ENCODE measurements at places on chromosomes 7 and 10.

GRCh38 chr7:140696680-140697446 lies at the start of gene NDUFB2:
Gene NDUFB2 (plus strand): TSS chr7:140696708. CDS start chr7:140696745, 37 bp downstream.
- DNase-seq: peak; percentile 96

GRCh38 chr7:158344706-158345300 lies 242.8 kb downstream of the PTPRN2 start:
- DNase-seq: no peak

GRCh38 chr10:66349726-66350125 lies 576.1 kb upstream of the LRRTM3 start:
- no peak for DNase-seq

GRCh38 chr10:115432188-115432819 lies 339.1 kb downstream of the ATRNL1 start:
- DNase-seq: no peak

GRCh38 chr7:121002757-121003200 lies 14.3 kb downstream of the CPED1 start:
- DNase-seq: peak; percentile 72

GRCh38 chr7:69962186-69963065 lies 364.2 kb downstream of the AUTS2 start:
- DNase-seq: no peak

GRCh38 chr10:42755028-42755451 lies 27.6 kb upstream of the BMS1 start:
- DNase-seq: no peak

- DNase-seq: no peak
Observed at GRCh38 chr10:97503406-97503805, 4.7 kb downstream of the UBTD1 start.

DNA sequence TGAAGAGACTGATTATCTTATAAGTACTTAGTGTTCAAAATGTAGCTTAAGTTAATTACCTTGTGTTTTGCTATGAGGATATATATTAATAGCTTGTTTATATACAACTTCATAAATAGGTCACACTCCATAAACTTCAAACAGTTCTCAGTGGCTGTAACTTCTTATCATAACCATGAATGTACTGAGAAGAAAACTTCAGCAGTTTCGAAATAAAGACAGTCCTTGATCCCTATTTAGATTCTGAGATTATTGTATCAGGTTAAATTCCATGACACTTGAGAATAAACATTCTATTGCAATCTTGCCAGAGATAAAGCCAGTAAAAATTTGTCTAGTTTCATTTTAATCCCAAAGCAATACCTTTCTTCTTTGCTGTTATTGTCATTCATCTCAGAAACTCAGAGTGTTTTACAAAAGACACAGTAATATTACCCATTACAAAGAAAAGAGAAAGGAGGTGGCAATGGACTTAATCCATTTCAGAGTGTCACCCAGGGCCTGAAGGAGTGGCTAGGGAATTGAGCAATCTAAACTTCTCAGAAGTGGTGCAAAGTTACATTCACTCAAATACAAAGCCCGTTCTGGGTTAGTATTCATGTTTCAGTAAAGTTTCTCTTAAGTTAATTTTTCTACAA lies 403.6 kb downstream of the SEMA3D start:
- DNase-seq: no peak

DNA sequence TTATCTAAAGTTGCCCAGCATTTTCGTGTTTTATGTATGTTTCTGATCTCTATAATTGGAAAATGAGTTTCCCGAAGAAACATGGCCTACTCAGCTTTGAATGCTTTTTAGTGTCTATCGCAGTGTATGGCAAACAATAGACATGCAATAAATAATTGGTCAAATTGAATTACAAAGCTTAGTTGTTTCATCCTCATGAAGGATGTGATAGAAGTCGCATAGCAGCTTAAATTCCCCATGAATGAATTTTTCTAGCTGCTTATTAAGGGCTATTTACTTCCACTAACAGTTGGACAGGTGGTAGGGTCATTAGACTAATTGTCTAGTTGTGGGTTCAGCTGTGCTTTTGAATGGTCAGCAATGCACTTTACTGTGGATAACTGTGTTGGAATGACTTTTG lies 467.3 kb upstream of the MBL2 start:
- no peak for DNase-seq

GRCh38 chr7:98713165-98713810 lies 96.2 kb downstream of the NPTX2 start:
- no peak for DNase-seq

GRCh38 chr7:129494041-129494440 lies 8.3 kb upstream of the SMKR1 start:
- peak; percentile 40 for DNase-seq

DNA sequence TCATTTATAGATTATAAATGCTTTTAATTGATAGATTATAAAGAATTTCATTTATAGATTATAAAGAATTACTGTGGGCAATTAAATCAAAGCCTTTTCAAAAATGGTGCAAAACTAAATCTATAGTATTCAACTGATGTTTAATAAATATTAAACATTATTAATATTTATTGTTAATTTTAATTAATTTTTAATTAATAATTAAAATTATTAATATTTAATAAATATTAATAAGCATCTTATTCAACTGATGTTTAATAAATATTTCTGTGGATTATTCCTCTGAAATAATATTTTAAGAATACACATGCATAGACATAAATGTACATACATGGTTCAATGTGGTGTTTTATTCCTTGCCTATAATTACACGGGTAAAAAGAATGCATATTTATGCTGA lies 346.8 kb downstream of the PCDH15 start:
- no peak for DNase-seq

DNA sequence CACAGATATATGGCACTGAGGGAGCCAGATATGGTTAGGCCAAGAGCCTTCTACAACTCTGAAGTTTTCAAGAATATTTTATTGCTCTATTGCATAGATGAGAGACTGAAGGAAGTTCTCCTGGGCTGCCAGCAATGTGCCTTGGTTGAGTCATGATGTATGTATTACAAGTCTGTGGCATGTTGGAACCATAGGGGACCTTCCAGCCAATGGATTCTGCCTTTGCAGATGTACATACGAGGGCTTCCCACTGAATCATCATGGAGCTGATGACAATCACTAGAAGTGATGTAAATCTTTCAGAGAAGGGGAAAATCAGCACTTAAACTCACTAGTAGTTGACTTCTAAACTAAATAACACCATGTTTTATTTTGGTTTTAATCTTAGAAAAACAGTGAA lies 419.5 kb downstream of the PHTF2 start:
- DNase-seq: no peak

GRCh38 chr7:33685981-33686683 lies 219.2 kb upstream of the BMPER start:
- DNase-seq: no peak

DNA sequence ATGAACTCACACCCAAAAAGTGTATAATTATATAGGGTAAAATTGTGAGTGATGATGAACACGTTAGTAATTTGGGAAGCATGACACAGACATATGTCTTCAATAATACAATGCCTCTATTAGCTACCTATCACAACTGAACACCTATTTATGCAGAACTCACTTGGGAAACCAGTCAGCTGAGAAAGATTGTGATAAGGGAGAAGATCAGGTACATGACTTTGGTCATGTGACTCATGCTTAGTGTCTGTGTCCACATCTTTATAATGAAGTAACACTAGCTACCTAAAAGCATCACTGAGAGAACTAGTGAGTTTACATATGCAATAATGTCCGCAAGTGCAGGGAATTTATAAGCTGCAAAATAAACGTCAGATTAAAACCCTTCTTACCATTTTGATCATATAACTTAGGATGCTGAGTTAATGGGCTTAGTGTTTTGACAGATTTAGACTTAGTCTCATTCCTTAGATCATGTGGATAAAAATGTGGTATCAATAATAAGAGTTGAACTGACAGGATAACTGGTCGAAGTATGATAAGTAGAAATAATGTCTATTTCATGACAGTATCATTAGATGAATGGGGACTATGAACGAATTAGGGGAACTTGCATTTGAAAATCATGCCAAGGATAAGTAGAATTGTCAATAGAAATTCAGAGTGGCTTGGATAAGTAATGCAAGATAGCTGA lies 11.6 kb downstream of the VWDE start:
- no peak for DNase-seq

GRCh38 chr10:128542659-128543058 lies 416.4 kb upstream of the MKI67 start:
- no peak for DNase-seq

- no peak for DNase-seq
Observed at GRCh38 chr7:84506151-84506550, 311.6 kb upstream of the SEMA3A start.

- no peak for DNase-seq
Observed at GRCh38 chr7:139915268-139915863, 86.3 kb downstream of the TBXAS1 start.

GRCh38 chr10:26448706-26449435 lies 10.7 kb downstream of the APBB1IP start:
- no peak for DNase-seq

DNA sequence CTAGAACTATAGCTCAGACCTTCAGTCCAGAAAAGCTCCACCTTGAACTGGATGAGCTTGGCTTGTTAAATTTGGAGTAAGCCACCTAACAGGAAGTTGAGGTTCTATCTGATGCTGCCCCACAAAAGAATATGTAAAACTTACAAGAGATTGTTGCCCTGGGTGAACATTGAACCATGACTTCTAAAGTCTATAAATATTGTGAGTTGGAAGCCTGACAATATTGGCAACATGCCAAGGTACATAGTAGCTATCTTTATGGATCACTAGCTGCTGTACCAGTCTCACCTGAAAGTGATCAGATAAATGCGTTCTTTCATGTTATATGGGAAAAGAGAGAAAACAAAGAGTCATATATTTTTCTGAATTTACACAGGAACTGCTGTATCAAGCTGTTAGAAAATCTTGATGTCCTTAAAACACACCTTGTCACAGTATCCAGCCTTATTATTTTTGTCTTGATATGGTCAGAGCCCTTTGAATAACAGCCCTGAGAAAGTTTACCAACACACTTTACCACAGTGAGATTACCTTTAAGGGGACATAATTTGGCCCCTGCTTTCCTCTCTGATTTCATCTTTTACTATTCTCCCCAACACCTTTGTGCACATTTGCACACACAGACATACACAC lies 92.0 kb downstream of the LSMEM1 start:
- no peak for DNase-seq

- DNase-seq: no peak
Observed at GRCh38 chr10:110511734-110512449, 14.2 kb downstream of the DUSP5 start.

DNA sequence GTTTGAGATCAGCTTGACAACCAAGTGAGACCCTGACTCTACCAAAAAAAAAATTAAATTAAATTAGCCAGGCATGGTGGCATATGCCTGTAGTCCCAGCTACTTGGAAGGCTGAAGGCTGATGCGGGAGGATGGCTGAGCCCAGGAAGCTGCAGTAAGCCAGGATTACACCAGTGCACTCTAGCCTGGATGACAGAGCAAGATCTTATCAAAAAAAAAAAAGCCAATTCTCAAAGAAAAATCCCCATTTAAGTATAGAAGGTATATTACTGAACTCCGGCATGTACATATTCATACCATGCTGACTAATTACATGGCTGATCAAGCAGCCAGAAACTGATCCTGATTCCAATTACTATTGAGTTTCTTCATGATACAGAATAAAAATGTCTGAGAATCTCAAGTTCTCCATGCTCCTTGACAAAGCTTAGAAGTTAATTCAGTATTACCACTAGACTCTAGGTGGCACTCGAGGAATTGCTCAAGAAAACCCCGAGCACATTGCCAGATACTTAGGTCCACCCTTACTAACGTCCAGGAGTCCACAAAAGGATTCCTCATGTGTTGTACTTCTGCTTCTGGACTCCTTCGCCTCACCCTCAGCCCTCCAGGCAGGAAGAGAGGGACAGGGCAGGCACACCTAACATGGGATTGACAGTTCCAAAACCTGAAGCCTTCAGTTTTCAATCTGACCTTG lies 148.9 kb downstream of the PARD3 start:
- peak; percentile 67 for DNase-seq

- DNase-seq: no peak
Observed at GRCh38 chr7:134922720-134923704, 63.3 kb upstream of the AGBL3 start.

GRCh38 chr7:159068893-159069448 lies 75.7 kb downstream of the VIPR2 start:
- no peak for DNase-seq

GRCh38 chr7:140358412-140359051 lies 39.8 kb downstream of the SLC37A3 start:
- no peak for DNase-seq

DNA sequence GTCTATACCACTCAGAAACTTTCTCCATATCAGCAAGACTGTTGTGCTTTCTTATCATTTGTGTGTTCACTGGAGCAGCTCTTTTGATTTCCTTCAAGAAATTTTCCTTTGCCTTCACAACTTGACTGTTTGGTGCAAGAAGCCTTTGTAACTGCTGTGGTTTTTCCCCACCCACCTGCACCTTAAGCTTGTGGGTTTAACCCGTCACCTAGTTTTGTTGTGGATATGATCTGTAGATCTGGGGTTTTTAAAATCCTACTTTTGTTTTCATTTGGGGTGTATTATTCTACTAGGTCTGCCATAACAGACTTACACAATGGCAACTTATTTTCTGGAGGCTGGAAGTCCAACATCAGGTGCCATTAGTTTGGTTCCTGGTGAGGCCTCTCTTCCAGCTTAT lies 30.5 kb upstream of the CHST3 start:
- no peak for DNase-seq

- no peak for DNase-seq
Observed at GRCh38 chr7:5396542-5396941, 27.1 kb downstream of the TNRC18 start.

- DNase-seq: no peak
Observed at GRCh38 chr7:34486371-34486770, 171.6 kb upstream of the NPSR1 start.

DNA sequence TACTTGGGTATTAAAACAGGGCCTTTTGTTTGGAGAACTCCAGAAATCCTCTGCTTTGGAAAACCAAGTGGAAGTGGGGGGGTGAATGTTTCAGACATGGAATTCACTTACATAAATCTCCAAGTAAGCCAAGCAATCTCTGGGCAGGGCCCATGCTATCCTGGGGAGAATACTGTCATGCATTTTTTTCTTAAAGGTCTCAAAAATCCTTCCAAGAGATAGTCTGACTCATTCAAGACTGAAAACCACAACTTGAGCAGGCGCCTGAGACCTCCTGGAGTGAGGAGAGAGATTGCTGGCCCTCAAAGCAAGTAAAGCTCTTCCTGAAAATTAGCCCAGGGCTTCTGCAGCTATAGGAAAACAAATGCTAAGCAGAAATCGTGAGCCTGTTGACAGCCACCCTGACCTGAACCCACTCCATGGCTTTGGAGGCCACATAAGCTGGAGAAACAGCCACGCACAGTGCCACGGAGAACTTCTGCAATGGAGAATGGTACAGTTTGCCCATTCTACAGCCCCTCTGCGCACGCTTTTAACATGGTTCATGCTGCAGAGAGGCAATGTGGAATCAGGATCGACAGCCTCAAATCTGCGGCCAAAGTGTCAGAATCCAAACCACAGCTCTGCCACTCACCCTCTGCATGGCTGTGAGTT lies 203.1 kb upstream of the AUTS2 start:
- peak; percentile 2 for DNase-seq

- no peak for DNase-seq
Observed at GRCh38 chr10:74828946-74829345, 2.5 kb downstream of the KAT6B start.

Measured in SJSA1 (cell line).